ENCODE measurements at places on chromosomes 11 and 22.
A peak's percentile ranks its signal among the peaks of the same experiment; 100 is the strongest.

GRCh38 chr22:47580121-47580520, 817.7 kb downstream of the TBC1D22A start:
- DNase-seq: no peak

DNA sequence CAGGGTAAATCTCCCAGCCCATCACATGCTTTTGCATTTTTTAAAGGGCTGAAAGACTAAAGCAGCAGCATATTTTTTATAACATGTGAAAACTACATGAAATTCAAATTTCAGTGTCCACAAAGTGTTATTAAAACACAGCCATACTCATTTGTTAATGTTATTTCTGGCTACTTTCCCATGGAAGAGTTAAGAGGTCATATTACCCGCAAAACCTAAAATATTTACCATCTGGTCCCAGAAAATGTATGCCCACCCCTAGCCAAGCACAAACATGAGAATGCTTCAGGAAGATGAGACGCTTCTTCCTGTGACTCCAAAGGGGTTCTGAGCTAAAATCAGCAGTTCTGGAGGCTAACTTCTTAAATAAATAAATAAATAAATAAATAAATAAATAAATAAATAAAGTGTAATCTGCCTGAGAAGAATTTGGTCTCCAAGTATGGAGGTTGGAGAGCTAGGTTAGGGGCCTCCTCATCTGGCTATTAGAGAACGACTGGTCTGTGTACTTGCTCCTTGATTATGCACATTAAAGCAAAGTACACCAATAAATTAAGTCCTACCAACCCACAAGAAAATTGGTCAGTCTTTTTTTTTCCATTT, 9.7 kb downstream of the IMMP1L start:
- no peak for DNase-seq

GRCh38 chr11:2781408-2782274, 81.8 kb upstream of the KCNQ1OT1 start:
- no peak for DNase-seq

- no peak for DNase-seq
These were observed 39.5 kb downstream of the REXO2 start for GRCh38 chr11:114478768-114479167.

- peak; percentile 12 for DNase-seq
These were observed 179.0 kb downstream of the SNX19 start for GRCh38 chr11:130737041-130737830.

DNA sequence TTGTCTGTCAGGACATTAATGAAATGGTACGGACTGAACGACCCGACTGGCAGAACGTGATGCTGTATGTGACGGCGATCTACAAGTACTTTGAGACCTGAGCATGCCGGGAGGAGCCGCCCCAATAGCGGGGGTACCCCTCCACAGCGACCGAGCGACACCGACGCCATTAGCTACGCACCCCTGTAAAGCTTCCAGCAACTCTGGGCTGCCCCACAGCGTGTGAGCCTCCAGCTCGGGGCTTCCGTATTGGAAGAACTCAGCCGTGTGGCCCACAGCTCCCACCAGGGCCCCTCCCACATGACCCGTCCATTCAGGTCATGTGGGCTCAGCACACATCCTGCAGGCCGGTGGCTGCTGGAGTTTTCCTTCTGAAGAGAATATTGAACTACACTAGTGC, 12.9 kb upstream of the ADORA2A start:
- DNase-seq: no peak

GRCh38 chr11:31045335-31045734, 324.2 kb downstream of the DCDC1 start:
- no peak for DNase-seq

GRCh38 chr11:85822814-85823213, 11.9 kb upstream of the SYTL2 start:
- DNase-seq: no peak

DNA sequence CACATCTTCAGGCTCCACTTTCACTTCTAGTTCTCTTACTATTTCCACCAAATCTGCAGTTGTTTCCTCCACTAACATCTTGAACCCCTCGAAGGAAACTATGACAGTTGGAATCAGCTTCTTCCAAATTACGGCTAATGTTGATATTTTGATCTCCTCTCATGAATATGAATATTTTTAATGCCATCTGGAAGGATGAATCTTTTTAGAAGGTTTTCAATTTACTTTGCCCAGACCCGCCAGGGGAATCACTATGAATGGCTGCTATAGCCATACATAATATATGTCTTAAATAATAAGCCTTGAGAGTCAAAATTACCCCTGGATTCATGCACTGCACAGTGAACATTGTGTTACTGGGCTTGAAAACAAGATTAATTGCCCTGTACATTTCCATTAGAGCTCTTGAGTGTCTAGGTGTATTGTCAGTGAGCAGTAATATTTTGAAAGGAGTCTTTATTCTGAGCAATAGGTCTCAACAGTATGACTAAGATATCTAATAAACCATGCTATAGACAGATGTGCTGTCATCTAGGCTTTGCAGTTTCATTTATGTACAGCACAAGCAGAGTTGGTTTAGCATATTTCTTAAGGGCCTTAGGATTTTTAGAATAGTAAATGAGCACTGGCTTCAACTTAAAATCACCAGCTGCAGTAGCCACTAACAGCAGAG, 48.3 kb upstream of the LRRC55 start:
- DNase-seq: no peak

- peak; percentile 38 for DNase-seq
These were observed 2.6 kb upstream of the GCAT start for GRCh38 chr22:37804881-37805809.

- DNase-seq: no peak
These were observed 6.0 kb downstream of the CASTOR1 start for GRCh38 chr22:30283342-30283741.

DNA sequence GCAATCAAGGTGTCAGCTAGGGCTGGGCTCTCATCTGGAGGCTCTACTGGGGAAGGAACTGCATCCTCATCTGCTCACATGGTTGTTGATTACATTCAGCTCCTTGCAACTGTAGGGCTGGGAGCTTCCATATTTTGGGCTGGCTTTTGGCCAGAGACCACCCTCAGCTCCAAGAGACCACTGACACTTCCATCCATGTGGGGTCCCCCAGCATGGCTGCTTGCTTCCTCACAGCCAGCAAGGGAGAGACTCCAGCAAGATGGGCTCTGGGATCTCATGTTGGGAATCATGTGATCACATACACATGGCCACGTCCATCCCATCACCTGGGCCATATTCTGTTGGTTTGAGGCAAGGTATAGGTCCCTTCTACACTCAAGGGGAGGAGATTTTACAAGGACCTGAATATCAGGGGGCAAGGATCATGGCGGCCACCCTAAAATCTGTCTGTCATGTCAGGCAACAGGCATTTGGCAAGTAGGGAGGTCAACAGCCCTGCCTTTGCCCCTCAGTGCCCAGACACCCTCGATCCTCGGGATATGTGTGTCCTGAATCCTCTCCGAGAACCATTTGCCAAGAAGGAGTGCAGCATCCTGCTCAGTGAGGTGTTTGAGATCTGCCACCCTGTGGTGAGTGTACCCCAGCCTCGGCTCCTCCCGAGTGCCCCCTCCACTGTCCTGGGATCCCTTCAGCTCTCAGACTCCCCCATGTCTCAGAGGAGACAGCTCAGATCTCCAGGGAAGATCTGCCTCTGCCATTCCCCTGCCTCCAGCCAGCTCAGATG, 48.7 kb downstream of the OTOG start:
- no peak for DNase-seq

GRCh38 chr11:64226507-64227051, 505 bp downstream of the NUDT22 start:
- DNase-seq: peak; percentile 59

DNA sequence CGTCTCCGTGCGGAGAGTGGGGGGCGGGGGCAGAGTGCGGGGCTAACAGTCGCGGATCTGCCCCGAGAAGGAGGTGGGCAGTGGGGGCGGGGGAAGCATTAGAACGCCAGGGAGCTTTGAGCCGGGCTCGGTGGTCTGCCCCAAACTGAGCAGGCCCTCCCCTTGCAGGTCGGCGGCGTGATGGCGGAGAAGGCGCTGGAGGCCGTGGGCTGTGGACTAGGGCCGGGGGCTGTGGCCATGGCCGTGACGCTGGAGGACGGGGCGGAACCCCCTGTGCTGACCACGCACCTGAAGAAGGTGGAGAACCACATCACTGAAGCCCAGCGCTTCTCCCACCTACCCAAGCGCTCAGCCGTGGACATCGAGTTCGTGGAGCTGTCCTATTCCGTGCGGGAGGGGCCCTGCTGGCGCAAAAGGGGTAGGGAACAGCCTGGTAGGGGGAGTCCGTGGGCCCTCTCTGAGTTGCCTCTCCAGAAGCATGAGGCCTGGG, 979 bp downstream of the ABCG4 start:
- no peak for DNase-seq

DNA sequence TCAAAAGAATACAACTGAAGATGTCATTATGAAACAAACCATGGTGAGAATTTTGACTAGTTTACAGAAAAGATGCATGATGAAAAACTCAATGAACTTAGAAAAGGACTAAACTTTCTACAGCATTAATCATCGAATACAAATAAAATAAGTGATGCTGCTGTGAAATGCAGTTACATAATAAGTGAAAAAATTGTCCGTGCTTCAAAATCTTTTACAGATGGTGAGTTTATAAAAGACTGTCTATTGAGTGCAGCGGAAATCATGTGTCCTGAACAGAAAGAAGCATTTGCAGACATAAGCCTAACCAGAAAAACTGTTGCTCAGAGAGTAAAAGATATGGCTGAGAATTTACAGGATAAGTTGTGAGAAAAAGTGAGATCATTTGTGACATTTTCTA, 33.8 kb downstream of the NEAT1 start:
- DNase-seq: no peak

- no peak for DNase-seq
These were observed 2.0 kb upstream of the PLA2G3 start for GRCh38 chr22:31142285-31142684.

DNA sequence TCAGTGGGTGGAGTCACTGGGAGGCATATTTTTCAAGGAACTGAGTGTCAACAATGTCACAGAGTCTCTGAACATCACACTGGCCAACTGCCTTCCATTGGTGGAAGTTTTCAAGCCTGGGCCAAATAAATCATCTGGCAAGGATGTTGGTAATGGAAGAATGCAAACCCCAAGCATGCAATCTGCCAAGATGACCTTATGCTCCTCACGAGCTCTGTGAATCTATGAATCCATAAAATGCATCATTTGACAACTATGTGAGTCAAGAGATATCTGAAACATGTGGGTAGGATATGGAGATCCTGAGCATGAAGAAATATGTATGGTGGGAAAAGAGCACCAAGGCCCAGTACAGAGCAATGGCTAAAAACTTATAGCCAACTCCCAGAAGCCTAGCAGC, 122.2 kb downstream of the PLEKHA7 start:
- DNase-seq: no peak

- no peak for DNase-seq
These were observed 123.8 kb downstream of the LARGE1 start for GRCh38 chr22:33796494-33796893.

DNA sequence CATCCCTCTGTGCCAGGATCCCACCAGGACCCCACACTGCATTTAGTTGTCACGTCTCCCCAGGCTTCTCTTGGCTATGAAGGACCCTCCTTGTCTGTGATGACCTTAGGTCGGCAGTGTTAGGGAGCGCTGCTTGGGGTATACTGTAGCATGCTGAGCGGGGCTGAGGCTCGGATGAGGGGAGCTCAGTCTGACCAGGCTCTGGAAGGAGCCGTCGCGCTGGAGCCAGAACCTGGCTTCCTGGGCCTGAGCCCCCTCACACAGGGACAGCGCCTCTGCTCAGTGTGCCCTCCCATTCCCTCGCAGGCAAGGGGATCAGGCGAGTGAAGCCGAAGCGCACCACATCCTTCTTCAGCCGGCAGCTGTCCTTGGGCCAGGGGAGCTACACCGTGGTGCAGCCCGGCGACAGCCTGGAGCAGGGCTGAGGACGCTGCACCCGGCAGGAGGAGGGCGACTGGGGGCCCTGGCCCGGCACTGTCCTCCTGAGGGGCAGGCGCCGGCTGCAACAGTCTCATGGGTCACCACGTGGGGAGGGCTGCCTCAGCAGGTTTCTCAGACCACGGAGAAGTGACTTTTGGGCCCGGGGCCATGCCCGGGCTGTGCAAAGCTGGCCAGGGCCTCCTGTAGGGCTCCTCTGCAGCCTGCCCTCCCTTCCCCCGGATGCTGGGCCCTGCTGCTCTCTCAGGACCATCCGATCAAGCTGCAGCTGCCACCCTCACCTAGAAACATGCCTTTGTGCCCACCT, 11.5 kb upstream of the NEAT1 start:
- no peak for DNase-seq

DNA sequence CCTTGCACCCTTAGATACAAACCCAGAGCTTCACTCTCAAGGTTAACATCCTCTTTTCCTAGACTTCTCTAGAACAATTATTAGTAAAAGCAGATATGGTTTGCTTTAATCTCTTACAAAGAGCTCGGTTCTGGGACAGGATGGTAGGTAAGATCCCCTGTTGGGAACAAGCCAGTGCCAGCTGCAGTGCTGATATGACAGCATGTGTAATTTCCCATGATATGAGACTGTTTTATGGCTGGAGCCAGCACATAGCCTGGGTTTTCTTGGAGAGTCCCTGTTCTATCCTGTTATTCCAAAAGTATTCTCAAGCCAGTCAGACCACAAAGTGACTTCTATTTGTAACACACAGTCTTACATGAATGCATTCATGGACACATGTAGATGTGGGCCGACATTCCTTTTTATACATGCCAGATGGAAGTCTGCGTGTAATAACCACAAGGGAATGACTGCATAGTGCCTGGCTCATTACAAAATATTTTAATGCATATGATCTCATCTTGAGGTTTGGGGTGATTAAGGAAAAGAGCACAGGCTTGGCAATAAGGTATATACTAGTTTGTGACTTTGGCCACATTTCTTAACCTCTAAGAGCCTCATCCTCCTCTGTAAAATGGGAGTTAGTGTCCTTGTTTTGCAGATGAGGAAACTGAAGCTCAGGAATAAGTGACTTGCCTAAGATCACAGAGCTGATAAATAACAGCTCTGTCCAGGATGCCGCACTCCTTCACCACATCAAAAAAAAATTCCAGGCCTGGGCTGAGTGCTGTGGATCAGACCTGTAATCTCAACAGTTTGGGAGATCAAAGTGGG, 21.8 kb downstream of the CLMP start:
- no peak for DNase-seq

- no peak for DNase-seq
These were observed 2.7 kb upstream of the ARHGAP42 start for GRCh38 chr11:100684101-100685065.

DNA sequence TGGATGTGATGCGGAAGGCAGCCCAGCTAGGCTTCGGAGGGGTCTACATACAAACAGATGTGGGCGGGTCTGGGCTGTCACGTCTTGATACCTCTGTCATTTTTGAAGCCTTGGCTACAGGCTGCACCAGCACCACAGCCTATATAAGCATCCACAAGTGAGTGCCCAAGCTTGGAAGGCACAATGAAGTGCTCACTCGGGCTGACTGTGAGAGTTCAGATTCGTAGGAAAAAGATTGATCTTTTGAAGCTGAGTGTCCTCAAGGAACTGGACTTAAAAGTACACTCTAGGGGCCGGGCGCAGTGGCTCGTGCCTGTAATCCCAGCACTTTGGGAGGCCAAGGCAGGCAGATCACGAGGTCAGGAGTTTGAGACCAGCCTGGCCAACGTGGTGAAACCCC, 3.7 kb downstream of the ACAD8 start:
- no peak for DNase-seq

GRCh38 chr11:33027846-33028536, 11.4 kb upstream of the TCP11L1 start:
- DNase-seq: no peak
